ENCODE measurements at places on chromosomes 6 and 20.
A peak's percentile ranks its signal among the peaks of the same experiment; 100 is the strongest.

DNA sequence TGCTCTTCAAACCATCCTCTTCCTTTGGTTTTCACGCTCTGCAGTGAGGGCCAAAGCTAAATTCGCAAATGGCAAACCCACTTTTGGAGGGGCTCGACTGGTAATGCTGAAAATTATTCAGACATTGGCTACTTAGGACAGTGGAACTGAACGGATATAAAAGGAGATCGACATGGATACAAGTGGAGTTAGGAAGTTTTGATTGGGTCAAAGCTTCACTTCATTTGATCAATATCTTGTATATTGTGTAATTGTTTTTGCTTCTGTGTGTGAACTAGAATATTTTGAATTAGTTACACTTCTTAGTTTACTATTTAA is 1.2 kb downstream of the FAM8A1 start:
- no peak for DNase-seq

- no peak for DNase-seq
These were observed 26.8 kb upstream of the HSF2 start for GRCh38 chr6:122372647-122373046.

GRCh38 chr20:45153752-45154151 is 20.9 kb upstream of the PI3 start:
- DNase-seq, result peak; percentile 4

- no peak for DNase-seq
These were observed 97.4 kb upstream of the JARID2 start for GRCh38 chr6:15148356-15148946.

DNA sequence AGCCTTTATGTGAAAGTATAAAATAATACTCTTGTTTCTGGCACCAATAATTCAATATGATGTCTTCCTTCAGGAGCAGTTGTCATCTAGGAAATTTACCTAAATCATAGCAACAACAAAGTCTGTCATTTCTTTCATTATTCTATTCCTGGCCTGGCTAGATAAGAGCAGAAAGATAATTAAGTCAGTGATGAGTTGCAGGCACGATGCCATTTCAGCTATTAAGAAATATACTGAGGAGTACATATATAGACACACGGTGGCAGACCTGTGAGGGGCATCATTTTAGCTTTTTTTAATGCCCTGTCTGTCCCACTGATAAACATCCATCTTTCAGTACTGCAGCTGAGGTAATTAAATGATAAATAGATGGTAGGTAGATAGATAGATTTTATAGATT is 756.1 kb upstream of the EPHA7 start:
- DNase-seq, result no peak

DNA sequence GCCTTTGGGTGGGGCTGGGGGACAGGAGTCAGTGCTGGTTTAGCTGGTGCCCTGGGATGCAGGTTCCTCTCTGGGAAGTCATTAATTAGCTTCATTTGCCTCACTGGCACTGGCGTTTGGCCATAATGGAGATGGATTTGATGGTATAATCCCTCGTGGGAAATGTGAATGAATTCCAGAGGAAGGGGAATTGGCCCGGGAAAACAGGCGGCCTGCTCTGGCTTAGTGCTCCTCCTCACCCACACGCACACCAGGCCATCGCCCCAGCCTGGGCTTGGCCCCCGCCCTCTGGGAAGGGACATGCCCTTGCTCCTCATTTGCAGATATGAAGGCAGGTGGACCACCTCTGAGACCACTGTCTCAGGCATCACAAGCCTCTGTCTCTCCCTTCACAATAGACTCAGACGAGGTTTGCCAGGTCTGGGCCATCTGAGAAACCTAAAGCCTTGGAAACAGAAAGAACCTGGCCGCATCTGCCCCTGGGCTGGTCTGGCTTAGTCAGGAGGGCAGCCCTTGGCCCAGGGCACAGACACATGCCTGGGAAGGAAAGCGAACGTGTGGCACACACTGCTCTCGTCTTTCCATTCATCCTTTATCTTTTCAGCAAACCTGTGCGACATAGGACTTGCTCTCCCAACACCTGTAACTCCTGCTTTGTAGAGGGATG is 199.2 kb upstream of the CDH4 start:
- no peak for DNase-seq

DNA sequence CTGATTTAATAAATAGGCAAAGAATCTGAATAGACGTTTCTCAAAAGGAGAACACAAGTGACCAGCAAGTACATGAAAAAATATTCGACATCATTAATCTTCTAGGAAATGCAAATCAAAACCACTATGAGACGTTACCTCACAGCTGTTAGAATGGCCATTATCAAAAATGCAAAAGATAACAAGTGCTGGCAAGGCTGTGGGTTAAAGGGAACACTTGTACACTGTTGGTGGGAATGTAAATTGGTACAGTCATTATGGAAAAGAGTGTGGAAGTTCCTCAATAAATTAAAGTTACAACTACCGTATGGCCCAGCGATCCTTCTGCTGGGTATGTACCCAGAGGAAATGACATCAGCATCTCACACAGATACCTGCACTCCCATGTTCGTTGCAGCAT is 253.9 kb upstream of the BMP2 start:
- no peak for DNase-seq

DNA sequence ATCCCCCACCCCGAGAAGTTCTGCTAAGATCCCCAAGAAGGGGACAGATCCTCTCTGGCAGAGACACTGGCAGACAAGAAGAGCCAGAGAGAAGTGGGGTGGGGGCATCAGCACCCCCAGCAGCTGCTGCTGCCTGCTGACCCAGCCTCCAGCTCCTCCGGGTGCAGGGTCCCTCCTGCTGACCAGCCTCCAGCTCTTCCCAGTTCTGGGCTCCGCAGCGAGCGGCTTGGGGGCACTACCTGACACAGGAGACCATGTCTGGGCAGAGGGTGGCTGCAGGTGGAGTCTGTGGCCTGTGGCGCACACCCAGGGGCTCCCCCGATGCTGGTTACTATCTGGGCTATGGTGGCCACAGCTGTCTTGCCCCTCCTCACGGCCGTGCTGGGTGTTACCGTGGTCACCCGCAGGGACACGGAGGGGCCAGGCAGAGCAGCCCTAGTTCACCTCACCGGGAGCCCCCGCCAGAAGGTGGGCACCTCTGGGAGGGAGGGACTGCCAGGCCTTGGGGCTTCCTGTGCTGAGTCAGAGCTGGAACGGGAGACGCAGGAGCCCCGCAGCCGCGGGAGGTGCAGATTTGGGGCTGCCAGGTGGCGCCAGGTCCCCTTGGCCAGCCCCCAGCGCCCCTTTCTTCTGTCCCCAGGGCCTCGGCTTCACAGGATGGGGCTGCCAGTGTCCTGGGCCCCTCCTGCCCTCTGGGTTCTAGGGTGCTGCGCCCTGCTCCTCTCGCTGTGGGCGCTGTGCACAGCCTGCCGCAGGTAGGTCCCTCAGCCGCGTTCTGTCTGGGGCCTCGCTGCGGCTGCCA is 630 bp downstream of the LIME1 start:
- DNase-seq, result peak; percentile 52

DNA sequence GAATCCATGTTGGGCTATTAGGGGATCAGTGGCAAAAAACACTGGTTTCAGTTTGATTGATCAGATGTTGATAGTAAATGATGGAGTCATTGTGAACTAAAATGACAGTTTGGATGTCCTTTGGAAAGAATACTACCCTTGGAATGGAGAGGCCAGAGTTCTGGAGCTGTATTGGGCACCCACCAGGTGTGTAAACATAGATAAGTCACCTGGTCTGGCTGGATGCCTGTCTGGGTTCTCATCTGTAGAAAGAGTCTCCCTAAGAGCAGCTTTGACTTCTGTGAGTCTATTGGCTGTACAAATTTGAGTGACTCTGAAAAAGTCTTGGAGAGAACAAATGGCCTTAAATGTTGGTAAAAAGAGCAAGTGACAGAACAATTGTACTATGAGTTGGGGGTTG is 115.0 kb downstream of the SCP2D1 start:
- no peak for DNase-seq

- DNase-seq, result no peak
These were observed 156.3 kb upstream of the RNF24 start for GRCh38 chr20:4171538-4172116.

GRCh38 chr6:93644611-93645010 is 225.3 kb upstream of the EPHA7 start:
- no peak for DNase-seq

DNA sequence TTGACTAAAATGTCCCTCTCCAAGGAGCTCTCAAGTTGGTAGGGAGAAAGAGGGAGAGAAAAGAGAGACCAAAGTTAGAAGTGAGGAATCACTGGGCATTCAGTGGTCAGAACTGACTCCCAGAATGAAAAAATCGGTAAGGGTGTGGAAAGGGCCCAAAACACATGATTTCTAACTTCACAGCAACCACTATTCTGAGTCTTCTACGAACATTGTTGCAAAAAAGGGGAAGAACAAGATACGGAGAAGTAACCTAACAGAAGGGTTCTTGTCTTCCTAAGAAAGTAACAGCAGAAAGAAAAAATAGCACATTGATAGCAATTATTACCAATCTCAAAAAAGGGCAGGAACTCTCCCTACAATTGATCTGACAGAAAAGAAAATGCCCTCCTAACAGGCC is 65.6 kb downstream of the ATP9A start:
- no peak for DNase-seq

GRCh38 chr20:10921491-10922010 is 247.8 kb upstream of the JAG1 start:
- no peak for DNase-seq

GRCh38 chr20:9942736-9943135 is 92.1 kb upstream of the ANKEF1 start:
- DNase-seq, result no peak

- no peak for DNase-seq
These were observed 49.0 kb downstream of the RREB1 start for GRCh38 chr6:7156643-7157278.

DNA sequence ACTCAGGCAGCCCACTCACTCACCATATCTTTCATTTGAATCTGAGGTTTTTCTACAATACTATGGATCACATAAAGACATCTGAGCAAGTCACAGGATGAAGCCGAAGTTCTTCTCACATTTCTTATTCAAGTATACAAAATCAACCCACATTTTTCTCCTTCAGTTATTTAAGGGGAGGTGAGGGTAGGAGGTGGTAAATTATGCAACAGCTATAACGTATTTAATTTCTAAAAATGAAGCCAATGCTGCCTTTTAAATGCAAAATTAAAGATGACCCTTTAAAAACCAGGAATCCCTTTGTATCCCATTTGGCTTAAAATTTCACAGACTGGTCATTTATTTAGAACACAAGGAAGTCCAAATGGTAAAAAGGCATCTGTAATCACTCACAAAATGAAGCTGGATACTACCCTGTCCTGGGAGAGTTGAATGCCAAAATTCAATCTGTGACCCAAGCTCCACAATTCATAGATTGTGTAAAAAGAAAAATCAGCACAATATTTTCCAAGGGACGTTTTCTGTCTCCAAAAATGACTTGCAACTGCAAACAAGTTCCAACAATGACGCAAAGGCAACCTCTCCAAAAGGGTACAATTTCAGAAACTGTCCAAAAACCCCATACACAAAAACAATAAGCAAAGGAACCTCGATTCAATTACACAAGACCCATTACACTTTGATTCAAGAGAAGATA is 48.8 kb downstream of the EPB41L2 start:
- no peak for DNase-seq

DNA sequence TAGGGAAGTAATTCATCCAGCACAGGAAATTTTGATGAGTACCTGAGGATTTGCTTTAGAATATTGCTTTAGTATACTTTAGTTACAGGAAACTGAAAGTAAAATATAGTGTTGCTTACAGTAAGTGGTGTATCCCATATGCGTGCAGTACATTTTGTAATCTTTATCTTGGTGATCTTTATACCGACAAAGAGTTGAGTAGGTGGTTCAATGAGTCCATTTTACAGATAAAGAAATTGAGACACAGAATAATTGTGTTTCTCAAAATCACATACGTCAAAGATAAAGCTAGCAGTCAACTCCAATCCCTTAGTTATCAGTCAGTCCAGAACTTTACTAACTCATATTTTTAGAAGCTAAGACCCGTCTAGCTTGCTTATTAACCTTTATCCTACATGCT is 65.8 kb upstream of the E2F3 start:
- peak; percentile 33 for DNase-seq

DNA sequence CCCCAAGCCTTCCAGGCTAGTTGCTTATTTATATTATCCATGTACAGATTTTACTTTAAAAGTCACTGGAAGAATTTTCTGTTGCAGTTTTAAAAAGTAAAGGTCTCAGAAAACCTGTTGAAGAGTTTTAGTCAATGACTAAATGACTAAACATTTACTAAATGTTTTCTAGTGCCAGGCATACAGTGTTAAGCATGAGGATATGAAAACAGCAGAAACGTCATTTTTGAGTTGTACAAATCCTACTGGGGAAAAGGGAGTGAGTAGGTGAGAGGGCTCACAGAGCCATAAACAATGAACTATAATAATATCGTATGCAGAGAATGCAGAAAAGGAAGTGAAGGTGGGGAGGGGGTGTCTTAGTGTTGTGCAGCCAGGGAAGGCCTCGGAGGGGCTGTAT is 66.3 kb downstream of the MAN1A1 start:
- no peak for DNase-seq

GRCh38 chr6:166848979-166849748 is 107.2 kb downstream of the RNASET2 start:
- no peak for DNase-seq

DNA sequence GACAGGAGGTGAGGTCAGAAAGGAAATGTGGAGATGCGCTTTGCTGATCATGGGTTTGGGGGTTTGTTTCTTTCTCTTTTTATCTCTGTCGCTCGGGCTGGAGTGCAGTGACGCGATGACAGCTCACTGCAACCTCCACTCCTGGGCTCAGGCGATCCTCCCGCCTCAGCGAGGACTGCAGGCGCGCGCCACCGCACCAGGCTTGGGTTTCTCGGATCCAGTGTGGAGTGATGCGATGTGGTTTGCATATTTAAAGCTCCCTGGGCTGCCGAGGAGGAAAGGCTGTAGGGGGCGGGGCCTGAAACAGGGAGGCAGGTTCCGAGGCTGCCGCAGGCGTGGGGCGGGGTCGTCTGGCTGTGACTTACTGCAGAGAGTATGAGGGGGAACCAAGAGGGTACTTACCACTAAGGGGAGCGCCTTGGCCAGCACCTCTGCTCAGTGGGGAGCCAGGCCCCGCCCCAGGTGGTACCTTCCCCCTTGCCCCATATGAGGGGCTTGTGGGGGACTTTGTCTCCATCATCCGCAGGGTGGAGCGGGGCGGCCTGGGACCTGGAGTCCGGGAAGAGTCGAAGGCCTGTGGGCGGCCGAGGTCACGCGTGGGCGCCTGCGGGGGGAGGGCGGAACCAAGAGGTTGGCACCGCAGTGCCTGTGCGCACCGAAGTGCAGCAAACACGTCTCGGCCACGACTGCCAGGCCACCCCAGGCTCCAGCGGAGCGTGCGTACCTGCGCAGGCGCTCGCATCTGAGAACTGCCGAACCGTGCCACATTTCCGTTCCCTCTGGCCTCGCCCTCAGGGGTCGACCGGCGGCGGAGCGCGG is 12.7 kb upstream of the BAK1 start:
- peak; percentile 55 for DNase-seq

- no peak for DNase-seq
These were observed 149.1 kb downstream of the LMBRD1 start for GRCh38 chr6:69647726-69648125.

DNA sequence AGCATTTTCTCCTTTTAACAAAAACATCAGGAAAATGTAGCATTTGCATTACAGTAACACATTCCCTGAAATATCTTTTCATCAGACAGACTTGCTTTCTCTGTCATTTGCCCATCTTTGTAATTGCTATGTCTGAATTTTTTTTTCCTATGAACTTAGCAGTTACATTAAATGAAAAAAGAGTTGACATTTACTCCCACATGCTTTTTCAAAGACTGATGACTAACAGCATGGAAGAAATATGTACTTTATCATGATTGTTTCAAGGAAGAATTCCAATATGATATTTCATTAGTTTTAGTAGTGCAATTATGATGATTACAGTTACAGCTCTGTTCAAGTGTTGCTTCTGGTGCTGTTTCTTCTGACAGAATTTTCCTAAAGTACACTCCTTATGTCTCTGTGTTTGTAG is 864.5 kb upstream of the MAN1A1 start:
- DNase-seq, result no peak

- DNase-seq, result no peak
These were observed 21.8 kb upstream of the AMD1 start for GRCh38 chr6:110852773-110853172.

Measured in CD4-positive, alpha-beta T cell treated with Interleukin-21 for 1 hour (primary cell).